ENCODE measurements at places on chromosomes 1 and 21.

DNA sequence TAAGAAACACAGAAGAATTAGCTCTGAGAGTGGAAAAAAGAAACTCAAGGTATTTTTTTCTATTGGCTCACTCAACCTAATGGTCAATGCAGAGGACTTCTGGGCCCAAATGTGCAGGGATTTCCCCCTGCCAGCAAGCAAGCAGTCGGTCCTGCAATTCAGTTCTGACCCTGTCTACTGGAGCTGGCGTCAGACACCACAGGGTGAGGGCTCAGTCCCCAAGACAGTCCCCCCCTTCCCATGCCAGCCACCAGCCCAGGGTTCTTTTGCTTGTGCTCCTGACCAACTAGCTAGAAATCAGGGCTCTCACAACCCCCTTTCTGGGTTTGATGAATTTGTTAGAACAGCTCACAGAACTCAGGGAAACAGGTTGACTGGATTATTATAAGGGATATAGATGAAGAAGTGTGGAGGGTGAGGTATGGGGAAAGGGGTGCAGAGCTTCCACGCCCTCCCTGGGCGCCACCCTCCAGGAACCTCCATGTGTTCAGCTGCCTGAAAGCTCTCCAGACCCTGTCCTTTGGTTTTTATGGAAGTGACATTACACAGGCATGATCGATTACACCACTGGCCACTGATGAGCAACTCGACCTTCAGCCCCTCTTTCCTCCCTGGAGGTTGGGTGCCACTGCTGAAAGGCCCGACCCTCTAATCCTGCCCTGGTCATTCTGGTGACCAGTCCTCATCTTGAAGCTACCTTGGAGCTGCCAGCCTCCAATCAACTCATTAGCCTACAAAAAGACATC lies 22.5 kb upstream of the PWP2 start:
- DNase-seq: no peak

- DNase-seq: no peak
Observed at GRCh38 chr1:230759369-230760065, 12.3 kb downstream of the CAPN9 start.

GRCh38 chr1:18010408-18010807 lies 97.2 kb upstream of the IGSF21 start:
- DNase-seq: no peak

- DNase-seq: no peak
Observed at GRCh38 chr1:189513091-189513490, 964.6 kb downstream of the BRINP3 start.

- DNase-seq: no peak
Observed at GRCh38 chr1:169456029-169456428, 28.8 kb upstream of the CCDC181 start.

Data from stimulated activated CD4-positive, alpha-beta T cell treated with anti-CD3 and anti-CD28 coated beads, Interleukin-2, amount 100 ng/mL, for 24 hours (primary cell).